Cardiac fibroblast (primary cell): ENCODE measurements at places on chromosomes 11 and 22.

GRCh38 chr11:57645689-57646085 lies 4.0 kb downstream of the YPEL4 start:
- no peak for DNase-seq

DNA sequence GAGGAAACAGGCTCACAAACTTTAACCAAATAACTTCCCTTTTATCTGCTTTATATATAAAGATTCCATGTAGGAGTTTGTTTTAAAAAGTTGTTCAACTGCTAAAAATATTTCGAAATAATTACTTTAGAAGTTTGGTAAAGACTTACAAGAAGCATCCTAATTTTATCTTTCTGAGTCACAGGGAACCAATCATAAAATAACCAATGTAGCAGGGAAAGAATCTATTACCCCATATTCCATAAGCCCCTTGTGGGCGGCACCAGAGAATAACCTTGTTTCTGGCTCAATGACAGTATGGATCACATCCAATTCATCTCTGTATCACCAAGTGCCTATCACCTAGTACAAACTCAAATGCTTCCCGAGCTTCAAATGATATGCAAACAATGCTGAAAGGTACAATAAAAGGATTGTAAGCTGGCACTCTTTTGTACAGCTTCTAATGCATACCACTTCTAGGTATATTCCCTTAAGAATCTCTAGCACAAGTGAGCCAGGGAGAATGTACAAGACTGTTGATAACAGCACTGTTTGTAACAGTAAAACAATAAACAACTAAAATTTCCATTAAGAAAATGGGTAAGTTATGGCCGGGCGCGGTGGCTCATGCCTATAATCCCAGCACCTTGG lies 158.4 kb downstream of the ATG16L2 start:
- DNase-seq, result peak; percentile 66

DNA sequence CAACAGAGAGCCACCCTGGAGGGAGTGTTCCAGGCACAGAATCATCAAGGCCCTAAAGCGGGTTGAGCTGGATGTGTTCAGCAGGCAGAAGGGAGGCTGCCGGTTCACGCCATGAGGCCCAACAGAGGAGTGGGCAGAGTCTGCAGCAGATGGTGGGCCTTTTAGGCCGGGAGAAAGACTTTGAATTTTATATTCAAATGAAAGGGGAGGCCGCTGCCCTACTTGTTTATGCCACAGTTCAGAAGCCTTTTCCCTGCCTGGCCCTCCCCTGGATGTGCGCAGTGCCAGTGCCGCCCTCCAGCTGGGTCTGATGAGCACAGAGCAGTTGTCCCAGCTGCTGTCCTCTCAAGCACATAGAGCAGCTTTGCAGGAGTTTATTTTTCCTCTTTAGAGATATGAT lies 46.9 kb upstream of the TTC12 start:
- no peak for DNase-seq

- DNase-seq, result no peak
Measured at GRCh38 chr22:44838316-44839016, 86.1 kb downstream of the ARHGAP8 start.

GRCh38 chr22:30596199-30596598 lies 4.5 kb upstream of the PES1 start:
- no peak for DNase-seq

DNA sequence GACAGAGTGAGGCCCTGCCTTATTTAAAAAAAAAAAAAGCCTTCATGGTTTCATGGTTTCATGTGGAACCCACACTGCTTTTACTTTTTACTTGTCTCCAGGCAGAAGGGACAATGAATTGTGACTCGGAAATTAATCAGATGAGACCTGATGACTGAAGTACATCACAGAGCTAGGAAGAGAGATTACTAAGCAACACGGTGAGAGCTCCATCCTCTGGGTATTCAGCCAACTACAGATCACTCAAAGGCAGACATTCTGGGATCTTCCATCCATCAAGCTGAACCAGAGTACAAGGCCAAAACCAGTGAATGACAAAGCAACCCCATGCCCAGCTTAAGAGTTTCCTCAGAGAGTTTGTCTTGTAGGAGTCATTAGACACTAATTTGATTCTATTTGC lies 433.2 kb downstream of the SOX6 start:
- no peak for DNase-seq

- no peak for DNase-seq
Measured at GRCh38 chr22:36913427-36914389, at the start of gene CSF2RB. Gene CSF2RB, plus strand, starts transcription at chr22:36913628. Its CDS starts 8,580 bp downstream, at chr22:36922208.

DNA sequence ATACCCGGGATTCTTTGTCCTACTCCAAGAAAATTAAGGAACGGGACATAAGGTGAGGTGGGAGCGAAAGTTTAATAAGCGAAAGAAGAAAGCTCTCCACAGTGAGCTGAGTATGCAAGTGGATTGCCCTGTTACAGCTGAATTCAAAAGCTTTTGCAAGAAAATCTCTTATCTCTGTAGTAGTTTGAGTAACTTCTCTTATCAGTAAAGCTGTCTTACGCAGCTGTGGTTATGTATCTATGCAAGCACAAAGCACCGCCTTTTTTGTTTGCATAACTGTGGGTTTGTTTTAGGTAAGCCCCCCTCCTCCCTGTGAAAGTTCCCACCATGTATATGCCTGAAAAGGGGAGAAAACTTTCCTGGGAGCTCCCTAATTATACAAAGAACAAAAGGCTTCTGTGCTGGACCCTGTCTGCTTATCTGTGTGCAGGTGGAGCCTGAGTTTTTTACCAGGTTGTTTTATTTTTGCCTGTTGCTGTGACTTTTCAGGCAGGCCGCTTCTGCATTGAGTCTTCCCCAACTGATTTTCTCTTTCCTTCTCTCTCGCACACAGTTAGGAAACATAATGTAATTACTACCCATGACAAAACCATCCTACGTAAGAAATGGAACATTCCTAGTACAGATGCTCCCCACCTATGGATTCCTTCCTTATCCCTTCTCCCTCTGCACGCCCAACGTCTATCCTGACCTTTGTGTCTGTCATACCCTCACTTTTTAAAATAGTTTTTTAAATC lies 837 bp upstream of the PLAAT5 start:
- DNase-seq, result no peak

GRCh38 chr11:69726481-69726880 lies 22.7 kb upstream of the FGF19 start:
- DNase-seq, result no peak

DNA sequence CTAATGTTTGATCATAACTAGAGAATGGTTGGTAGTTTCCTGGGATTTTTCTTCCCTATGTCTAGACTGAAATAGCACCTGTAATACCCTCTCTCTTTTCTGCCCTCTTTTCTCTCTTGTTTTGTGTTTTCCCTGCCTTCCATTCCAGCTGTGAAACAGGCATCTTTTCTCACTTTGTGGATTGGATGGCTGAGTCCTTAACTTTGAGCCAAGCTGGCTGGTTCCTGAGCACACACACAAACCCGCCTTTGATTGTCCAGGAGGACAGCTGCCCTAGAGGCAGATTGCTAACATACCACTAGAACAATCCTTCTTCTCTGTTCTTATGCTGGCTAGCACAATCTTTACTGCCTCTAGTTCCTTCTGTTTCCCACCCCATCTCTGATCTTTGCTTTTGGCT lies 17.7 kb downstream of the CTNND1 start:
- peak; percentile 83 for DNase-seq

DNA sequence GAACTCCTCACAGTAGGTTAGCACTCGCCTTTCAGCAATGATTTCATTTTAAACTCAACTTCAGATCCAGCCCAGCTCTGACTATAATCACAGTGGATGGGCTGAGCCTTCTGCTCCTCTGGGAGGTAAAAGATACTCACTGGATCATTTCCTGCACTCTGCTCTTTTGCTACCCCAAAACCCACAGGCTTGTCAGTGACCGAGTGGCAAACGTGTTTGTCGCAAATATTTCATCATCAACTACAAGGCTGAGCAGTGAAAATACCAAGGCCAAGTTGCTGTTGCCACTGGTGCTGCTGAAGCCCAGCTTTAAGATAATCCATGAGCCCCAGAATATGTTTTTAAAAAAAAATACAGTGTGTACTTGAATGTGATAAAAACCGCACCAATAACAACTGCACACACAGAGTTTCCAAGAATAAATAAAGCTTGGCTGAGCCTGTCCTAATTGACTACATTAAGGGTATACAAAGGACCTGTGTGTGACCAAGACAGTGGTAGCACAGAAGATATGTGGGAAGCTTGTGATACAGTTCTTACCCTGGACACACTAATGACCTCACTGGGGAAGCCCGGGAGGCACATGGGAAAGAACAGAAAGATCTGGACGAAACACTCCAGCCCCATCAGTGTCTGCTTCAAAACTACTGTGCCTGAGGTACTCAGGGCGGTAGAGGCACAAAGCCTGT lies 41.3 kb downstream of the ABTB2 start:
- peak; percentile 19 for DNase-seq

GRCh38 chr11:82315093-82315492 lies 418.6 kb downstream of the FAM181B start:
- no peak for DNase-seq

DNA sequence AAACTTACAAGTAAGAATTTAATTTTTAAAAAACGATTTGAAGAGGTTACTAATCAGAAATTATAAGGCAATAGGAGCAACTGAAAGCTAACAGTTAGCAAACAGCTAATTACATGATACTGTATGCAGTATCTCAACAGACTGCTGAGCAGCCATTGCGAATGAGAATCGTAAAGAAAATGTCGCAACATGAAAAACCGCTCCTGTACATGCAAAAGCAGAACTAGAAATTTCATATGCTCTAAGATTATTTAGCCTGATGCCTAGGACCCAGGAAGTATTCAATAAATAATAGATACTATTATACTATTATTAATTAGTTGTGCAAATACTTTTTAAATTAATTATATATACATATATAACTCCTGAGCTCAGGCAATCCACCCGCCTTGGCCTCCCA lies 48.7 kb upstream of the EP300 start:
- DNase-seq, result no peak

DNA sequence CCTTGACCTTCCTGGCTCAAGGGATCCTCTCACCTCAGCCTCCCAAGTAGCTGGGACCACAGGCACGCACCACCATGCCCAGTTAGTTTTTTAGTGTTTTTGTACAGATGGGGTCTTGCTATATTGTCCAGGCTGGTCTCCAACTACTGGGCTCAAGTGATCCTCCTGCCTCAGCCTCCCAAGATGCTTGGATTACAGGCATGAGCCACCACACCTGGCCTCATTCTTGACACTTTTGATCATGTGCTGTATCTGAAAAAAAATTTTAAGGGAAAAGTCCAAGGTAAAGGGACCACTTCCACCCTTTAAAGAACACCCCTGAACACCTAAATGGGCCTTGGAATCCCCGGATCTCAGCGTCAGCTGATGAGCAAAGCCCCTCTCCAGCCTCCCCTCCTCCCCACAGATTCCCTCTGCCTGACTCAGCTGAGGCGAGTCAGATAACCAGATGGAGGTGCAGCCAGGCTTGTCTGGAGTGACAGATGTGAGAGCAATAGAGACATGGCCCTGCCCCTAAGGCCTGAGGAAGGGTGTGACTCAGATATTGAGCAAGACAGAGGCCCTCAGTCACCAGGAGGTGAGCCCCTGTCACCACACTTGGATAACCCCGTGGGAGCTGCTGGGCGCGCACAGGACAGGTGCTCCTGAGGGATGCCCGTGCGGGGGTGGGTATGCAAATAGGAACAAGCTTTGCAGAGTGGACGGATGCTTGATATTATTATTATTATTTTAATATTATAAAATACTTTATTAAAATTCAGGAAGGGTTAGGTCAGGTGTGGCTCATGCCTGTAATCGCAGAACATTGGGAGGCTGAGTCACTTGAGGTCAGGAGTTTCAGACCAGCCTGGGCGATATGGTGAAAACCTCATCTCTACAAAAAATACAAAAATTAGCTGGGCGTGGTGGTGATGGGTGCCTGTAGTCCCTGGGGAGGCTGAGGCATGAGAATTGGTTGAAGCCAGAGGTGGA lies 5.0 kb upstream of the CCDC88B start:
- peak; percentile 95 for DNase-seq

GRCh38 chr11:62013537-62014476 lies 46.4 kb upstream of the FTH1 start:
- DNase-seq, result no peak

- DNase-seq, result no peak
Measured at GRCh38 chr11:6556139-6556949, 47.1 kb downstream of the RRP8 start.
